Natural killer cell treated with Interleukin-12 subunit alpha and Interleukin-12 subunit beta and Interleukin-15 and Interleukin-18, amount 100 ng/mL, for 72 hours (primary cell): ENCODE measurements at places on chromosomes 11 and 22. TPM values are rescaled to one million over a fixed set of nuclear protein-coding genes. Genes with fewer than 3 reads are reported as not detected.

CCDC81 gene
- total RNA-seq = 2.8 TPM

MB gene
- not detected for total RNA-seq

CSNK1E gene
- 107 TPM for total RNA-seq

BAIAP2L2 gene
- 0.40 TPM for total RNA-seq

EHF gene
- total RNA-seq = not detected

RANBP1 gene
- total RNA-seq = 499 TPM

PRG3 gene
- not detected for total RNA-seq

C1QTNF5 gene
- total RNA-seq = not detected

ZNF215 gene
- 0.24 TPM for total RNA-seq

CFAP300 gene
- total RNA-seq = not detected

DNA sequence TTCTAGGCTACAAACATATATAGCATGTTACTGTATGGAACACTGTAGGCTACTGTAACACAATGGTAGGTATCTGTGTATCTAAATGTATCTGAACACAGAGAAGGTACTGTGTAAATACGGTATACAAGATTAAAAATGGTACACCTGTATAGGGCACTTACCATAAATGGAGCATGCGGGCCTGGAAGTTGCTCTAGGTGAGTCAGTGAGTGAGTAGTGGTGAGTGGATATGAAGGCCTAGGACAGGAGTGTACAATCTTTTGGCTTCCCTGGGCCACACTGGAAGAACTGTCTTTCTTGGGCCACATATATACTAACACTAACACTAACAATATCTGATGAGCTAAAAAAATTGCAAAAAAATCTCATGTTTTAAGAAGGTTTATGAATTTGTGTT lies 21.4 kb downstream of the RNF141 start:
- no peak for DNase-seq

DNA sequence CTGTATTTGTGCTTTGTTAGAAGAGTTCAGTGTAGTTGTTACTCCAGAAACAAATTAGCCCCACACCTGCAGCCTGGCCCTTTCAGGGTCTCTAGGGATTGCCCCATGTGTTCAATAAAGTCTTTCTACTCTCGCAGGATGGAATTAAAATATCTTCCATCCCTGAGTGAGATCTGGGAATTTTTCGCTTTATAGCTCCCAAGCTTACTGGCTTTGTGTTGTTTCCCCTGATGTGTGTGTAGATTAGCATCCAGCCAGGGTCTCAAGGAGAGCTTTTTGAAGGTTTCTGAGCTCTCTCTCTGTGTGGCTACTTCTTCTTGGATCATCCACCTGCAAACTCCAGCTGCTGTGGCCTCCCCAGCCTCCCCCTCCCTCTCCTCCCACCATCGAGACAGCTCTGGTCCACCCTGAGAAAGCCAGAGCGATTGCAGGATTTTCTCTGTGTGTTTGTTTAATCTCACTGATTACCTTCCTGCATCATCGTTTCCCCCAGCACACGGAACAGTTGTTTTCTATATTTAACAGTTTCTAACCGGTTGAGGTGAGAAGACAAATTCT lies 553.5 kb downstream of the TBC1D22A start:
- no peak for DNase-seq

DNA sequence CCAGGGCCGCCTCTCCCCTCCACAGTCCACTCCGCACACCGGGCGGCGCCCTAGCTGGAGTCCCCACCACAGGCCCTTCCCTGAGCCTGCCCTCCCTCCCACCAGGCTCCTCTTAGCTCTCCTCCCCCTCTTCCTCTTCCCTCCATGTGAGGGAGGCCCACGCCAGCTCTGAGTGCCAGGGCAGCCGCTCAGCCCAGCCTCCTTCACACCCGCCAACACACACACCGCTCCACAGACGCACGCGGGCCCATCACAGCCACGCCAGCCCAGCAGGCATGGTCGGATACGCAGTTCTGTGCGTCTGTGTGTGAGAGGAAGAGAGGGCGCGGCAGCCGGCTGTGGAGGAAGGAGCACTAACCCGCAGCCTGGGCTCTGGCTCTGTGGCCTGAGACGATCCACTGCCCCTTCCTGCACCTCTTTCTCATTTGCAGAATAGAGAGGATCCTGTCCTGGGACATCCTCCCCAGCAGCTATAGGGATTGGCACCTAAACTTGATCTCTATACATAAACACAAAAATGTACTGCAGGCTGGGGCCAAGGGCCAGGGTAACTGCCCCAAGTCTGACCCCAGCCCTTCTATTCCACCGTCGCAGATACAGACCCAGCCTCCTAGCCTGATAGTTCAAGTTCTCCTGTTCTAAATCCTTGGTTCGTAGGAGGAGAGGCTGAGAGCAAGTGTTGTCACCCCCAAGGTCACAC lies 3.5 kb downstream of the CHRM4 start:
- DNase-seq = no peak

GRCh38 chr11:108708173-108708572 lies 43.3 kb downstream of the DDX10 start:
- no peak for DNase-seq

DNA sequence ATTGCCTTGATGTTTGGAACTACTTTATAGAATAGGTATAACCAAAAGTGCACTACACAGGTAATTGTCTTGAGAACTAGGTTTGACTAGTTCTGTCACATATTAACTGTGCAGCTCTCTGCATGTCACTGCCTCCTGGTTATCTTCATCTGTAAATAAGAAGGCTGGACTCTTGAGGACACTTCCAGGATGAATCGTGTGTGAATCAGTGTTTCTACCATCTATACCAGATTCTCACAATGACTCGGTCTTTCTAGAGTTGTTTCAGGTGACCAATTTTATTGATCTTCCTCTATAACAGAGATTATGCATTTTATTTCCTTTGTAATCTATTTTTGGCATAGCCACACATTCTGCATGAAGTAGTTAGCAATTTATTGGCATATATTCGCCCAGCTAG lies 1181.0 kb upstream of the TENM4 start:
- no peak for DNase-seq

GRCh38 chr11:61951484-61952135 lies 1.5 kb downstream of the BEST1 start:
- no peak for DNase-seq

- no peak for DNase-seq
Measured at GRCh38 chr22:29275819-29276565, 7.9 kb downstream of the EWSR1 start.

DNA sequence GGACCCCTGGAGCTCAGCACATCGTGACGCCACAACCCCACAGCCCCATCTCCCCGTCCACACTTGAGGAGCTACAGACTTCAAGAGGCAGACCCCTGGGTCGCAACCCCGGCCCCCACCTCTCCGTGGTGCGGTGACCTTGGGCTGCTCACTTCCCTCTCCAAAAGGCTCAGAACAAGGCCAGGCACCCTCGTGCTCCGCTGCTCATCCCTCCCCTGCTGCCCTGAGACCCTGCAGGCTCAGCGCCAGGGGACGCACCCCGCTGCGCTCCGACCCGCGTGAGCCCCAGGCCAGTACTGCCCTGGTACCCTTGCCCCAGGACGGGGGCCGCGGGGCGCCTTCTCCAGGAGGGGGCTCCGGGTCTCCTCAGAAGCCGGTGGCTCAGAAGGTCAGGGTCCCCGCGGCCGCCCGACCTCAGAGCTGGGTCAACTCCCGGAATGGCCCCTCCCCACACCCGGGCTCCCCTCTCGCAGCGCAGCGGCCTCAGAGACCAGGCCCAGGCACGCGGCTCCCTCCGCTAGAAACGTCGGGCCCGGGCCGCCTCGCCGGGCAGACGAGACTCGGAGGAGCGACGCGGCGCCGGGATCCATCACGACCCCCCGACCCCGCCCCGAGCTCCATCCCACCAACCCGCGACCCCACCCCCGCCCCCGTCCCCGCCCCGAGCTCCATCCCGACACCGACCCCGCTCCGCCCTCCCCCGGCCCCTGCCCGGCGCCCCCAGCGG lies 563 bp downstream of the GATD1 start:
- no peak for DNase-seq
